A673 (cell line): ENCODE measurements at places on chromosomes 4 and X.

- DNase-seq, result no peak
Measured at GRCh38 chr4:8427262-8427661, 13.3 kb downstream of the ACOX3 start.

DNA sequence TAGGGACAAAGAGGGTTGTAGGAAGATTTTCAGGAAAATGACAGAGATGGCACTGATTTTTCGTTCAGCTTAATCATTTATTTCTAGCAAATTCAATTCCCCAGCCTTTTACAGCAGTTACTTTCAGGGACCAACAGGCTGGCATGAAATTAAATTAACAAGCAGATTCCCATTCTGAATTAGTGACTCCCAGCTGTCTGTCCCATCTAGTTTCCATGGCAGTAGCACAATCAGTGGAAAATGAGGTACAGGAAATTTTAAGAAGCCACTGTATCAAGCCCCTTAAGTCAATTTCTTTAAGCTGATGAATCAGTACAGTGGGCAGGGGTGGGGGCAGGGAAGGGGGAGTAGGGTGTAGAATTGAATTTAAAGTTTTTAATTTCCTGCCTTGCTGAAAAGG lies 121.1 kb upstream of the TEX13C start:
- DNase-seq, result peak; percentile 50

GRCh38 chr4:158371158-158371557 lies 150.5 kb upstream of the RXFP1 start:
- no peak for DNase-seq

DNA sequence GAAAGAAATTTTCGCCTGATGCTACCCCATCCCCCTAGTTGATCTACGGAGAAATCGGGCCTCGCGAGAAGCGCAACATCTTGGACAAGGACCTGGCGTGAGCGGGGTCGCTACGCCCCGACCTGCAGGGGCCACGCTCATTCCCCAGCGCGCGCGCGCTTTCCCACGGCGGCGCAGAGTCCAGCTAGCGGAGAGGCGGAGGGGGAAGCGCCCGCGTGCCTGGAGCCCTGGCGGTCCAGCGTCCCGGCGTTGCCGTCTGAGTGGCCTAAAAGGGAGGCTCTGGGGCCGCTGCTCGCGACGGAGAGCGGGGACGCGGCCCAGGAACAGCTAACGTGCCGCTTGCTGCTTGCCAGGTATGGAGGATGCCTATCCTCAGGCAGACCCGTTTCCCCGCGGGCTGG lies 6.0 kb upstream of the SOX3 start:
- DNase-seq, result no peak

- peak; percentile 21 for DNase-seq
Measured at GRCh38 chr4:113835005-113835404, 73.5 kb upstream of the CAMK2D start.

DNA sequence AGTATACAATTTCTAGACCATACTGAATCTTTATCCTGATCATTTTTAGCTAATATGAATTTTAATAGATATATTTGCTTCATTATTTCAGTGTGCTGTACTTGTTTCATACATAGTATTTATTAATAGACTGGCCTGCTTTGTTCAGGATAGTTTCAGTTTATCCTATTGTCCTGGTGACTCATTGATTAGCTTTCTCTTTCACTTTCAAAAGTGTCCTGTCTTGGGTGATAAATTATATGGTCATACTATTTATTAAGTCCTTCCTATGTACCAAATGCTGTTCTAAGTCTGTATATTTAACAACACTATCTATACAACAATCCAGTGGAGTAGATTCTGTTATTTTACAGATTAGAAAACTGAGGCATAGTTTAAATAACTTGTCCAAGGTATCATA lies 153.8 kb upstream of the RAPGEF2 start:
- DNase-seq, result no peak

DNA sequence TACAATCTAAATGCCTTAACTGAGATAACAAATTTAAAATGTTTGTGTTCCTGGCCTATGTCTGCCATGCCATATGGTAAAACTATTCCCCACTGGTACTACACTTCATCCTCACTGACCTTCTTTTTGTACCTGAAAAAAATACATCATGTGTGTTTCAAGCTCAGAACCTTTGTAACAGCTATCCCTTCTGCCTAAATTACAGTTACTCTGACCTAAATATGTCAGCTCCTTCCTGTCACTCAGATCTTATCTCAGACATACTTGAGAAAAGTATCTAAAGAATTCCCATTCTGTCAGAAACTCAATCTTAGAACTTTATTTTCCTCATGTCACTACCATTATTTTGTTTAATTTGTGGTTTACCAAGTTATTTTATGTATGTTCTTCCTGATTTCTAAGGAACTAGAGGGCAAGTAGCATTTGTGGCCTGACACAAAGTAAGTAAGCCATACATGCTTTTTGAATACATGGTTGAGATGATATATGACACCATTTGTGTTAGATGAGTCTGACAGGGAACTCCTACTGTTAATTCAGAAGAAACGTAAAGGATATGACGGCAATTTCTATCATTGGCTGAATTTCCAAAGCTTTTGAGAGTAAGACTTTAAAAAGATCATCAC lies 456.5 kb upstream of the NDST3 start:
- peak; percentile 40 for DNase-seq

GRCh38 chr4:104728380-104729122 lies 233.9 kb upstream of the CXXC4 start:
- DNase-seq, result no peak

GRCh38 chrX:71922686-71923085 lies 12.0 kb downstream of the NHSL2 start:
- DNase-seq, result no peak

DNA sequence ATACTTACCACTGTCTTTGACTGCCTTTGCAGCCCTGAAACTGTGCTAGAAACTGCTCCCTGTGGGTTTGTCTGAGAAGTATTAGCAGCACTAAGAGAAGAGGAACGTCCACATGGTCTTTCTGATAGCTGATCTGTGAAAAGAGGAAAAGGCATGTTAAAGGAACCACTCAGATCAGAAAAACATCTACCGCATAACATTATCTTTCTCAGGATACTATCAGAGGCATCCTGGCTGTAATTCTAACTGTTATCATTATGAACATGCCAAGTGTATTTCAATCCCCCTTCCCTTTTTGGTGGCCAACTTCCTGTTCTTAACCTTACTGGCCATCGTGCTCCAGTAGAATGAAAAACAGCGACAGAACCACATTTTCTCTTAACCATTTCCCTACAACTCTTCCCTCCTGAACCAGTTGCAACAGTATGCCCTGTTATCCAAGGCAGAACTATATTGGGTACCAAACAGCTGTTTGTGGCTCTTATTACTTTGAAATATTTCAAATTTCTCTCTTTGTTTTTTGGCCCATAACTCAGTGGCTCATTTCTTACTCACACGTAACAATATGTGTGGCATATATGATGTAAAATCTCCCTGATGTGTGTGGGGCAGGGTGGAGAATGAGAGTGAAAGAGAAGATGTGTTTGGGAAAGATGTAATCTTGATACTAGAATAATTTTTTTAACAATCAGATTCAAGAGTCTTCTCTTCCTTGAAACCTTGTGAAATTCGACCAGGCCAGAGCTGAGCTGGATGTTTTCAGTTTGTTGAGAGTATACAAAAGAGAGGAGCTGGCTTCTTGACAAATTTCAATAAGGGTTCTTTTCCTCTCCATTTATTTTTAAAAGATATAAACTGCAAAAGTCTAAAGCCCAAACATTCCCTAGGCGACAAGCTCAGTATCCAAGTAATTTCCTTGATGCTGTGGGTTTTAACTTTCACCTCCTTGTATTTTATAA lies 35.2 kb downstream of the ARHGEF6 start:
- DNase-seq, result no peak

GRCh38 chr4:53527326-53527725 lies 64.0 kb downstream of the LNX1 start:
- DNase-seq, result no peak

GRCh38 chrX:151042842-151043241 lies 59.7 kb downstream of the HMGB3 start:
- DNase-seq, result no peak

DNA sequence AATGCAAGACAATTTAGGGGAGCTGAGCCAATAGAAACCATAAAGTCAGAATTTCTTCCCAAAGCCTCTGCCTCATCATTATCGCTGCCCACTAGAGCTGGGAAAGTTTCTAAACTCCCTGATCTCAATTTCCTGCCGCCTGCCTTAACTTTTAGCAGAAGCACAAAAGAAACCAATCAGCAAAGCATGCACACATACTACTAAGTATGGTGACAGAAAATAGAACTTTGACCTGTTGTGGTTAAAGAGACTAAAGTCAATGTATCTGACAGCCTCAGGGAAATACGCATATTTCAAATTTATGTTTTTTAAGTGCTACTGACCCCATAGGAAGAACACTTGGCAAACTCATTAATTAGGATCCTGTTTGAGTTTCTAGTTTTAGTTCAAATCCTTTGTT lies 10.1 kb downstream of the STK26 start:
- DNase-seq, result no peak
